Bronchial epithelial cell (primary cell): ENCODE measurements at places on chromosomes 1 and 21. TPM values are rescaled to one million over a fixed set of nuclear protein-coding genes. Genes with fewer than 3 reads are reported as not detected.

Gene UQCRHL
- total RNA-seq: 1.8 and 4.9 TPM in 2 replicates

Gene KCNQ4
- under 0.01 TPM in 2 replicates for total RNA-seq

Gene SLAMF9
- 10.0 and 16.6 TPM in 2 replicates for total RNA-seq

Gene HEYL
- total RNA-seq: under 0.01 TPM in 1 of 2 replicates, not detected in the other

Gene LHX8
- total RNA-seq: not detected in 2 replicates

Gene FMO2
- not detected in 2 replicates for total RNA-seq

Gene GABRD
- not detected in 2 replicates for total RNA-seq

Gene DPM3
- total RNA-seq: 37.4 and 43.5 TPM in 2 replicates

Gene VPS26C
- total RNA-seq: 50.4 and 50.5 TPM in 2 replicates

Gene PLEKHN1
- total RNA-seq: 1.6 and 5.4 TPM in 2 replicates

- DNase-seq: no peak
These were observed 60.4 kb downstream of the ALG14 start for GRCh38 chr1:95012389-95012788.

- no peak for DNase-seq
These were observed 6.2 kb upstream of the YRDC start for GRCh38 chr1:37814252-37814651.

- DNase-seq: no peak
These were observed 39.8 kb upstream of the PRRX1 start for GRCh38 chr1:170624146-170624545.

GRCh38 chr21:29293495-29293894 lies 5.2 kb upstream of the BACH1 start:
- no peak for DNase-seq

DNA sequence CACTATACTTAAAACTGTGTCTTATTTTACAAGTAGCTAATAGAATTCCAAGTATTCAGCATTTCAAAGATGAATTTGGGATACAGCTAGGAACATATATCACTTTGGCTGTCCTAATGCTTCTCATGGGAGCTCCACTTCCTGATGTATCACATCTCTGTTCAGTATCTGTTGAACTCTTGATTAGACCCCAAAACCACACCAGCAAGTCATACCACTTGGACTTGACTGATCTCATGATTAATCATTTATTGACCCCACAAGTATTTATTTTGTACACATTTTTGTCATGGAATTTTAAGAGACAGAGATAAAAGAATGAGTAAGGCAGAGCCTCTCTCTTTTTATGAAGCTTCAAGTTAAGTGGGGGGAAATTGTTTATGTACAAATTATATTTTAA lies 30.0 kb downstream of the TMPRSS15 start:
- no peak for DNase-seq

GRCh38 chr1:228792601-228793000 lies 57.3 kb downstream of the RHOU start:
- DNase-seq: no peak

DNA sequence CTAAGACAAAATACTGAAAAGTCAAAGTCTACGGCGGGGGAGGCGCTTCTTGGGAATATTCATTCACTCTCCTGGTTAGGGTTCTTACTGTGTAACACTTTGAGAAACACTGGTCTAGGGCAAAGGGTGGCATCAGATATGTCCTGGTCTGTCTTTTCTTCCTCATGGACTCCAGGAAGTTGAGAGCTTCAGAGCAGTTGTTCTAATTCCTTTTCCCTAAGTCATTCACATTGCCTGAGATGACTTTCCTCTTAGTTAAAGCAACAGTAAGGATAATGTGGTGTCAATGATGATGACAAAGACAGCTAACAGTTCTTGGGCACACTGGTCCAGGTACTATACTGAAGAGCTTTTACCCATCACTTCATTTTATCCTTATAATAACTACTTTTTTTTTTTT lies 27.0 kb downstream of the FGGY start:
- no peak for DNase-seq

- no peak for DNase-seq
These were observed 12.7 kb upstream of the CDK18 start for GRCh38 chr1:205491794-205492193.

- peak; percentile 22 for DNase-seq
These were observed 76.5 kb upstream of the WDR26 start for GRCh38 chr1:224510880-224511645.

- no peak for DNase-seq
These were observed 204.9 kb upstream of the USP24 start for GRCh38 chr1:55420026-55420425.

- peak; percentile 59 for DNase-seq
These were observed 44.9 kb downstream of the ACOT7 start for GRCh38 chr1:6348511-6349191.

DNA sequence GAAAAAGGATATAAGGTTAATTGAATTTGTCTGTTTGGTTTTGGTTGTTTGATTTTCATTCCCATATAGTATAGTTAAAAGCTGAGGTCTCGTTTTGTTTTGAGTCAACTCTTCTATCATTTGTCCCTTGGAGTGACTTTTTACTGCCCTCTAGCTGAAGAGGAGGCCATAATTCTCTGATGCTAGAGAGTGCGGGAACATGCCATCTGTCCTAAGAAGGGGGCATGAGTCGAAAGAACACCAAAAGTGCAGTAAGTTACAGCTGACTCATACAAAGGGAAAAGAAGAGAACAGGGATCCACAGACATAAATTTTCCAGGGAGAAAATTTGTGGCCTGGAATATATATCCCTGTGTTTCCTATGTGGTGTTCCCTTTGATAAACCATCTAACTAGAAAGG lies 4.1 kb downstream of the KRTAP21-3 start:
- no peak for DNase-seq
